ENCODE measurements at places on chromosomes 12 and 14.

GRCh38 chr12:8867009-8867408 is 44.6 kb downstream of the A2ML1 start:
- peak; percentile 37 for DNase-seq

- DNase-seq = no peak
Measured at GRCh38 chr12:91422811-91423692, 240.4 kb upstream of the DCN start.

DNA sequence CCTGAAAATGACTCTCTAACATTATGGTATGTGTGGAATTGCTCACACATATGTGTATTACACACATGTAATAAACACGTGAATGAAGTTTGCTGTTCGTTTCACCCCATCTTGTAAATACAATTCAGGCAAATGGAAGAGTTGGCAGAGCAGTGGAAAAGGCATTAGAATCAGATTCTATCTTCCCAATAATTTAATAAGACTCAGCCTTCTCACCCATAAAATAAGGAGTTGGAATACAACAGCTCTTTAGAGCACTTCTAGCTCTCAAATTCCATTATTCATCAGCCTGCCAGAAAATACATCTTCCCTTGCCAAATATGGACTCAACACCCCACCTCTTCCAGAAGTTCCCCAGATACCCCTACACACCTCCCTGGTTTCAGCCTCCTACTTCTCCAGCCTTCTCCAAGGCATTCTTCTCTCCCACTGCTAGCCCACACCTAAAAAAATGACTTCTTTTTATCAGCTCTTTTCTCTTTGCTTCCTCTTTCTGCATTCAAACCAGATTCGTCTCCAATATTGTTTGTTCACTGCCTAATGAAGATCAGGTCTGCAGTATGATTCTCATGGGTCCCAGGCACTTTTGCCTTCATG is 66.2 kb upstream of the DYRK2 start:
- no peak for DNase-seq

DNA sequence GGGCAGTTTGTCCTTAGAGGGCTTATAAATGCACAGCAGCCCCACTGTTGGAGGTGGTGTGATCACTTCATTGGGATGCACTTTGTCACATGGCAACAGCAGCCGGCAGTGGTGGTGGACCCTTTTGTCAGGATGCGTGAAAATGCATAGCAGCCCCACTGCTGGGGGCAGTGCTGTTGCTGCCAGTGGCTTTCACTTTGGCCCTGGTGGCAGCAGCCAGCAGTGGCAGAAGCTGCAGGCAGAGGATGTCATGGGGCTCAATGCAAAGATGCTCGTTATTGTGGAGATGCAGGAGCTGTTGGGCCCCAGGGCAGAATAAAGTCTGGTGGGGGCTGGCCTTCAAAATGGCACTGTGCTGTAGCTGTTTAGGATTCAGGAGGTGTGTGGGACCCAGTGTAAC is 173.0 kb upstream of the DAAM1 start:
- no peak for DNase-seq

DNA sequence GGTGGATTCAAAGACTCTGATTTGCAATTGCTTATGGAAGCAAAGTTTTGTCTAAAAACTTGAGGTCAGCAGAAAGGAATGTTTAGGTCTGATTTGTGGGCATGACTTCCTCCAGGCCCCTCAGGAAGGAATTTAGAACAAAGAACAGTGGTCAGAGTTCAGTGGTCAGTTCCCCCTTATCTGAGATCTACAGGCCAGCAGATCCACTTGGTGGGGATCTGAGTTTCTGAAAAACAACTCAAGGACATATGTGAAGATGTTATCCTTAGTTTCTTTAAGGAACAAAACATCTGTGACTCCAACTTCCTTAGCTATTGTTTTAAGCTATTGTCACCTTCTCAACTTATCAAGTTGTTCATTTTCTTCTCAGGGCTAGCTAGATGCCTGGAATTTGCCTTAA is 28.0 kb upstream of the NAA30 start:
- DNase-seq = no peak

DNA sequence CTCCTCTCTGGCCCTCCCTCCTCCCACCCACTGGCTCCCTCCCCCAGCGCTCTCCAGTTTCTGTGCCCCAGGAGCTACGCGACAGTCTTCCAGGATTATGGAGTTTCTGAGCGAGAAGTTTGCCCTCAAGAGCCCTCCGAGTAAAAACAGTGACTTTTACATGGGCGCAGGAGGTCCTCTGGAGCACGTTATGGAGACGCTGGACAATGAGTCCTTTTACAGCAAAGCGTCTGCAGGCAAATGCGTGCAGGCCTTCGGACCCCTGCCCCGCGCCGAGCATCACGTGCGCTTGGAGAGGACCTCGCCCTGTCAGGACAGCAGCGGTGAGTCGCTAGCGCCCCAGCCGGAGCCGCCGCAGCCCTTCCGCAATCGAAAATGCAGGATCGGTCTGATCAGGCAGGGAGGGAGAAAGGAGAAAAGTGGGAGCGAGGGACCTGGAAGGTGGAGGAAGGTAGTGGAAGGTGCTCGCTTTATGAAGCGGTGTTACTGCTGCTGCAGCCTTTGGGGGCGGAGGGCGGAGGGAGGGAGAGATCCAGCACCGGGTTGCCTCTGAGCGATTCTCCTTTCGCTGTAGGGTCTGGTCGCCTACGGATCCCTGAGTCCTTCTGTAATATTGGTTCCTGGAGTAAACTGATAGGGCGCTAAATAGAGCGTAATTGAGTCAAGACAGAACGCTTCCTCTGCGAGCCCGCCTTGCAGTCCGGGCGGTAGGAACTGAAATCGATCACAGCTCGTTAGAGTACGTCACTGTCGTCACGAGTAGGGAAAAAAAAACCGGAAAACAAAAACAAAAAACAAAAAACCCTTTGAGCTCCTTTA is at the start of gene ALX1:
TSS of gene ALX1 (plus strand) at position 56 of the 819 bp plus-strand sequence. CDS start at position 98, 42 bp downstream.
- DNase-seq = no peak

- no peak for DNase-seq
Measured at GRCh38 chr12:94114166-94114565, 34.2 kb upstream of the PLXNC1 start.
